ENCODE measurements at places on chromosomes 12 and 14.
A peak's percentile ranks its signal among the peaks of the same experiment; 100 is the strongest.

DNA sequence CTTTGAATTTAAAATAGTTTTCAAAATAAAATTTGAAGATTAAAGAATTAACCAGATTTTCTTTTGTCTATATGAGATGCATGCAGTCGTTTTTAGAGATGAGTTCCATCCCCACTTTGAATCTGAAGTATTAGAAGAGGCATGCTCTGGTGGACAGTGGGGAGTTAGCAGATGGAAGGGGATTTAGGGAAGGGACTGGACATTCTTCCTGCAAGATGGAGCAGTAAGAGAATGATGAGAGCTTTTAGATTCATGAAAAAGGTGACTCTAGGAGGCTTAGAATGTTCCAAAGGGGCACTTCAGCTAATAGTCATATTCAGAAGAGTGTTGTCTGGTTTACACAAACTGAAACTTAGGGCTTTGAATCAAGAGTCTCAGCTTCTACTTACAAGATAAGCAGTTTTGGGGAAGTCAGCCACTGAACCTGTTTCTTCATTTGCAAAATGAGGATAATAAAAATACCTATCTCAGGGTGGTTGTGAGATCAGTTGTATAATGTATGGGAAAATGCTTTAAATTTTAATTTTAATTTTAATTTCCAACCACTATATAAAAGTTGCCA is 3.7 kb downstream of the ZBTB1 start:
- DNase-seq, result no peak

- DNase-seq, result no peak
These were observed 1222.4 kb upstream of the USP15 start for GRCh38 chr12:61037792-61038191.

DNA sequence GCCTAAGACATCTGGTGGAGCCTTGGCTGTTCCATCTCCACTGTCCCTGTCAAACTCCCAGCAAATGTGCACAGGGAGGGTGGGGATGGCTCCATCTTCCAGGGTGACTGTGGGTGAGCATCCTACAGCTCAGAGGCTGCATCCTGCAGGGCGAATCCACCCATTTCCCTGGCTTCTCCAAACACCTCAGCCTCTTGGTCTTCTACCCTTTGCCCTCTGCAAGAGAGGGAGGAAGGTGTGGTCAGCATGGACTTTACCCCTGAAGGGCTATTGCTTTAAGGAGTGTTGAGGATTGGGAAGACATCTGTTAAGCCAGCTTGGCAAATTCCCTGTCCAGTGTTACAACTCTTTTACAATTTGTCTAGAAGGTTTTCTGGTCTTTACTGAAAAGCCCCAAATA is 23.1 kb upstream of the DGLUCY start:
- DNase-seq, result no peak

DNA sequence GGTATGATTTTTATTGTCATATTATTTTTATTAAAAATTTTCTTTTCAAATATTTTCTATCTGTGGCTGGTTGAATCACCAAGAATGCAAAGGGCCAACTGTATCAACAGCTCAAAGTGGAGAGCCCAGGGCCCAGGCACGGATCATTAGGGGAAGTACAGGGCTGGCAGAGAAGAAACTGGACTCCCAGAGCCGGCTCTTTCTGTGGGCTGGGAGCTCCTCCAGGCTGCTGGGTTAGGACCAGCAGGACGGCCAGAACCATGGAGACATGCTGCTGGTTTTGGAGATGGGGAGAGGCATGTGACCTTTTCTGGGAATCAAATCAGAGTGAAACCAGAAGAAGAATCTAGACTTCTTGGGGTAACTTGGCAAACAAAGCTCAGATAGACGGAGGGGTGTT is 220.5 kb downstream of the CACNA1C start:
- DNase-seq, result no peak

DNA sequence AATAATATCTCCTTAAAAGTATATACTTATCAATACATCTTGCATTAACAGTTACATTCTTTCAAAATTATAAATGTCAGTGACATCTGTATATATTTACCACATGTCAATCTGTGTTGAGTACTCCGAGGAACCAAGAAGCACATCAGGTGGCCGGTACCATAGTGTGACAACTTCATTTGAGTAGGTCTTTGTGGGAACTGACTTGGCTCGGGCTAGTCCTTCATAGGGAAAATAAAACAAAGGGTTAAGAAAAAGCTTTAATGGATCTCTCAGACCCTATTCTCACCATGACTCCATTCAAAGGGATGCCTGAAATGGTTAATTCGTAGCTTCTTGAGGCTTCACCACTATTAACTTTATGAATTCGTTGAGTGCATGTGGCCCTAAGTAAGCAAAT is 94.9 kb downstream of the ELK3 start:
- no peak for DNase-seq

- no peak for DNase-seq
These were observed 457.7 kb upstream of the TMEM132C start for GRCh38 chr12:127809275-127809674.

- no peak for DNase-seq
These were observed 161.2 kb upstream of the SLC38A2 start for GRCh38 chr12:46533723-46534122.

GRCh38 chr14:96027431-96028355 is 11.5 kb upstream of the C14orf132 start:
- no peak for DNase-seq

- DNase-seq, result no peak
These were observed 57.7 kb upstream of the CSRP2 start for GRCh38 chr12:76936275-76937193.

DNA sequence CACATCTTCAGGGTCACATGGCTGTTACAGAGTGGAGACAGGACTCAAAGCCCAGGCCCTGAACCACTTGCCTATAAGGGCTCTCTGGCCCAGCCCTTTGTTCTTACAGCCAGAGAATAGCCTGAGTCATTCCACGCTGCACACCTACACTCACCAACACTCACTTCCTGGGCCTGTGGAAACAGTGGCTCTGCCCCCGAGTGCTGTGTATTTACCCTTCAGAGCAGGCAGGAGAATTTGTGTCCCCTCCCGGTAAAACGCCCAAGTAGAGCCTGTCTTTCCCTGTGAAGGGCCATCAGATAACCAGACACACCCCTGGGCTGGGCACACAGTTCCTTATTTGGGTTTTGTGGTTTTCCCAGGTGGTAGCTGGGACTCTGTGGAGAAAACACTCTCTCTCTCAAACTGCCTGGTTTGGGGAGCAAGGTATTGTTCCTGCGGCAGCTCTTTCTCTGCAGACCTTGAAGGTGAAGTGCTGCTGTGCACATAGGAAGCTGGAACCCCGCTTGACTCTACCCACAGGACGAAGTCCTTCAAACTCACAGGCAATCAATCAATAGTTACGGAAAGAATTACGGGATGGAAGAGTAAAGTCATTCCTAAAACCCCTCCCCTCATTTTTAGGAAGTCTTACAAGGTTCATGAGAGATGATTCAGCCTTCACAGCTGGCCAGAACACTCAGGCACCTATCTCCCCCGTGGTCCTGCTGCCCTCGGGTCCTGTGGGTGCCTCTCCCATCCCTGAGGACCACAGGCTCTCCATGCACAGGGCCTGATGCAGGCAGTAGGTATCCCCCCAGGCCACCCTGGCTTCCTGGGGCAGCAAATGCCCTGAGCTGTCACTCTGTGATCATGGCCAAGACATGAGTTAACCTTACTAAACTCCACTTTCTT is 20.3 kb downstream of the FIGNL2 start:
- peak; percentile 86 for DNase-seq

- DNase-seq, result no peak
These were observed 51.5 kb downstream of the ZC3H14 start for GRCh38 chr14:88614218-88614907.

DNA sequence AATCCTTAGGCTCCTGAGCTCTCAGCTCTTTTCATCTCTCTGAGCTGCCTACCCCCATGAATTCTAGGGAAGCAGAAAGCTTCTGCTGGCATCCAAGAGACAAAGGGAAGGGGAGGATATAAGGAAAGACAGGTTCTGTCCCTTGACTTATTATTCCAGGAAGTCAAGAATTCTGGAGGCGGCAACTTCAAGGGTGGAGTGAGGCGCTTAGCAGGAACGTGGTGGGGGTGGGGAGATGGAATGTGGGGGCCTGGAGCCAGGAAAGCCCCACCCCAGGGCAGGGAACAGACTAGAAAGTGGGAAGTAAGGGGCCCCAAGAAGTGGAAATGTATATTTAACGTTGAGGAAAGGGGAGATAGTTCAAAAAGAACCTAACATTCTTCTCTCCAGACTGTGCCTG is 1.4 kb downstream of the CALCOCO1 start:
- no peak for DNase-seq

GRCh38 chr14:95869776-95870175 is 6.9 kb upstream of the TUNAR start:
- no peak for DNase-seq

DNA sequence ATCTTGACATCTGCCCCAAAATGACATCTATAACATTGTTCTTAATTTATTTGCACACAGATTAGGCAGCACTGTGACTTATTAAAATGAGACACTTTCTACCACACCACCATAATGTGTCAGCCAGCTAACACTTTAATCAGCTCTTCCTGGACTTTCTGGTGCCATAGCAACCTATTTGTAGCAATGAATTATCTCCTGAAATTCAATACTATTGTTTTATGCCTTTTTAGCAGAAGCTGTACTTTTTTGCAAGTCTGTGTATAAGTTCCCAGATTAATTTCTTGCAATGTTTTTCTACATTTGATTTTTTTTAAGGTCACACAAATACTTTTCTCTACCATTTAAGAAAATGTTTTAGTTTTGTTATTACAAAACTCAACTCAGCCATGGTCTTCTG is 72.8 kb upstream of the SAV1 start:
- DNase-seq, result no peak

DNA sequence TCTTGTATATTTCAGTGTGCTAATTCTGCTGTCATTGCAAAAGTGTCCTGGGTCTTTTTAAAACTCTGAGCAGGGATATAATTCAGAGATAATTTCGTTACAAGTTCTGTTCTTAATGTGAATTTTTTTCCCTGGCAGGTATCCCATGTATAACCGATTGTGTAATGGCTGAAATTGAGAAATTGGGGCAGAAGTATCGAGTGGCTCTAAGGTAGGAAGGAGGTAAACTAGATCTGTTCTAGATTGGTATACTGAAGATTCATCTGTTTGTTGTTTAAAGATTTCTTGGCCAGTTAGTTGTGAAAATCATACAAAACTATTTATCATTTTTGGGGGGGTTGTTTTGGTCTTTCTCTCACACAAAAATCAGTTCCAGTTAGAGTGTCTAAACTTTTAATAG is 10.2 kb downstream of the FCF1 start:
- no peak for DNase-seq

GRCh38 chr12:88625356-88625755 is 45.1 kb upstream of the KITLG start:
- DNase-seq, result no peak

DNA sequence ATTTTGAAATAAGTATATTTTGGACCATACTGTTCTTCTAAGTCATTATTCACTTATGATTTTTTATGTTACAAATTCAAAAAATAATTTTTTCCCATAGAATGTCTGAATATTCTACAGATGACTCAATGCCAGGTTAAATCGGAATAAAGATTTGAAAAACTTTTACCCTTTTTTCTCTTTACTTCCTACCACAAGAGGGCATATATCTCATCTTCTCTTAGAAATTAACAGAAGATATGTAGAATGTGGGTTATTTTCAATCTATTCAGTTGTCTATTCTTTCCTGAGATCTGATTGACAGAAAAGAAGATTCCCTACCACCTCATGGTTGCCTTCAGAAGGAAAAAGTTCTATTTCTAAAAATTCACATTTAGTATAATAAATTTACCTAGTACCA is 53.0 kb upstream of the KITLG start:
- DNase-seq, result no peak

DNA sequence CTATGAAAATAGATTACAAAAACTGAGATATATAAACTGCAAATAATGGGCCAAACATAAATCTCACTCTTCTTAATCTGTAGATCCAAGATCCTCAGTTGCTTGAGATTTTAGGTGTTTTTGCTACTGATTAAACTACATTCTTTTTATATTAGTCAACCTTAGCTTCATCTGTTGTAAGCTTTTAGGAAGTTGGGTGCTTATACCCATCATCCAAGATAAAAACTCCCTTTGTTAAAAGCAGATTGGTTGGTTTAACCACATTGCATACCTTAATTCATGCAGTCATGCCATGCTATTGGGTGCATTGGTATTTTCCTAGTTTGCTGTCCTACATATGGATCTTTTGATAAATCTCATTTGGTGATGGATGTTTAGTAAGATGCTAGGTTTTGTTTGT is 46.2 kb upstream of the DIP2B start:
- DNase-seq, result no peak

GRCh38 chr14:69896972-69897371 is 17.8 kb downstream of the SMOC1 start:
- DNase-seq, result no peak

- DNase-seq, result no peak
These were observed 68.1 kb upstream of the PLEKHG7 start for GRCh38 chr12:92634730-92635129.
